ENCODE measurements at places on chromosomes 6 and 20.

DNA sequence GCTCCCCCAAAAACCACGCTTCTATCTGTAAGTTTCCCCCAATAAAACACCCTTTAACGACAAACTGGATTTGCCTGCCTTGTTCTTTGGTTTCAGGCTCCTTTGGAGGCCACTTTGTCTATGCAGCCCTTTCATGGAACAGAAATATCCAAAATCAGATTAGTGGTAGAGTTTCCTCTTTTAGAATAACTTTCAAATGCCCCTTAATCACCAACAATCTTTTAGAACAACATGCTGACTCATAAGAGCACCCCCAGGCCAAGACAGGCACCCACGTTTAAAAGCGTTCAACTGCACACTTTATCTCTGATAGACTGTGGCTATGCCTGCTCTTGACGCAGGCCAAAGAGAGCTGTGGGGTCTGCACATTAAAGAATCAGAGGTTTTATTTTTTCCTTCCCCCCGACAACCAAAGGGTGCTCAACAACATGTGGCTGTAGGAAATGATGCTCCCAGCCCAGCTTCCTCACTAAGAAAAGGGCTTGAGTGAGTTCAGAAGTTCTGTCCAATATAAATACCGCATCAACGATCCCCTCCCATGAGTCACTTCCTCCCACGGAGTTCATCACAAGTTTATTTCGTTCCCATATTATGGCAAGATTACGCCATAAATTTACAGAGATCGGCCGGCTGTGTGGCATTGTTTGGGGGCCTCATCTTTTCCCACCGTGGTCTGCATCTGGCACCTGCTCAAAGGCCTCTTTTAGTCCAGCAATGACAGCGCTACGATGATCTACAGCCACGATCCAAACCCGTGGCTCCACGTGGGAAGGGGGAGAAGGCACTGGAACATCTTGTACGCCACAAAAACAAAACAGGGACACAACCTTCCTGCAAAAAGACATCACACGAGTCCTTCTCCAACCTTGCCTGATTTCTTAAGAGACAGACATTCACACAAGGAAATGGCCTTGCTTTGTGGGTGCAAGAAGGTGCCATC lies 88.8 kb upstream of the NFATC2 start:
- DNase-seq = peak; percentile 94

- no peak for DNase-seq
Measured at GRCh38 chr6:32050562-32050961, 12.3 kb downstream of the CYP21A2 start.

DNA sequence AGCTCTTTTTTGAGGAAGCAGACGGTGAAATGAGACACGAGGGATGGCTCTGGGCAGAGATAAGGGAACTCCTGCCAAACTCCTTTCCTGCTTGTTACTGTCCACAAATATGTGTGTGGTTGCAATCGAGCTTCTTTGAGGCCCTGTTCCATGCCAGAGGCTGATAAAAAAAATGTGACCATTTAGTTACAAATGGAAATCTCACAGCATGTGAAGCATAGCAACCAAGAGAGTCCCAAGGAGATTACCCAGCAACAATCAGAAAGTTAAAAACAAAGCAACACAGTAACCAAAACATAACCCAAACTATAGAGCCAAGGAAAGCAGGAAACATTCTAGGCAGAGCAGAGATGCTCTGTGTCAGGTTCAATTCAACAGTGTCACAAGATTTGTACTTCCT lies 35.4 kb upstream of the HMGN3 start:
- DNase-seq = no peak

DNA sequence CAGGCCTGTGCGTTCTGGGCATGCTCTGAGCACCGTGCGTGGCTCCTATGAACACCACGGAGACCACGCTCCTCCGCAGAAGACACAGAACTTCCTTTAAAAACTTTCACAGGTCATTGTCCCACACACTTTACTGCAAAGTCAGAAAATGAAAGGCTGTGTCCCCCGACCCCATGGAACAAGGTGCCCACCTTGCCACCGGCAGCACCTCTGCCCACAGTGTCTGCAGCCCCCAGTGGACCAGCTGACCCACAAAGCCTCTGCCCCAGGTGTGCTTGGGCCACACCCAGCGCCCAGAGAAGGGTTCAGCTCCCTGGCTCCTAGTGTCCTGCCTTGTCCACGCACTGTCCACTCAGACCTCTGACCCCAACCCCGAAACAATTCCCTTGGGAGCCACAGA lies 8.7 kb downstream of the TAF4 start:
- no peak for DNase-seq

GRCh38 chr6:54929245-54929909 lies 82.8 kb downstream of the FAM83B start:
- no peak for DNase-seq

- peak; percentile 48 for DNase-seq
Measured at GRCh38 chr20:3890999-3891929, 2.1 kb downstream of the PANK2 start.

DNA sequence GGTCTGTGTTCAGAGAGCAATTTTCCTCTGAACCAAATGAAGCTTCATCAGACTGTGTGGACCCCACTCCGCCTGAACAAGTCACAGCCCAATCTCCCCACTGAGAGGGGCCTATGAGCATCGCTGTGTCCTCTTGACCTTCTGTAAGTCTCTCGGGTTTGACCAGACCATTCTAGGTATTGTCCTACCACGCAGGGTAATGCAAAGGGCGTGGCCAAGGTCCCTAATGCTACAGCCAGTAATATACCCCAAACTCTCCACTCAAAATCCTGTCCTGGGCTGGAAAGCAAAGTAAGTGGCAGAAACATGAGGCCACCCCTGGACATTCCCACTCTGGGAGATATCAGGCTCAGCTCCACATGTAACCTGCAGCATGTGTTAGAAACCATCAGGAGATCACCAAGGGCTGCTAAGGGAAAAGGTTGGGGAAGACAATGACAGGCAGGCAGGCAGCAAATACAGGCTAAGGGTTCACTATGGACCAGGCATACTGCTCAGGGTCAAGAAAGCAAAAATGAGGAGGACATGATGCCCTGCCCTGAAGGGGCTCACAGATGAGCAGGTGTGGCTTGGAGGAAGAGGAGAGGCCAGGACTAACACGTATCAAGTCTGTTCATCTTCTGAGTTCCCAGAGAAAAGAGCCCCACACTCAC lies 33.4 kb downstream of the MRPL14 start:
- DNase-seq = no peak

DNA sequence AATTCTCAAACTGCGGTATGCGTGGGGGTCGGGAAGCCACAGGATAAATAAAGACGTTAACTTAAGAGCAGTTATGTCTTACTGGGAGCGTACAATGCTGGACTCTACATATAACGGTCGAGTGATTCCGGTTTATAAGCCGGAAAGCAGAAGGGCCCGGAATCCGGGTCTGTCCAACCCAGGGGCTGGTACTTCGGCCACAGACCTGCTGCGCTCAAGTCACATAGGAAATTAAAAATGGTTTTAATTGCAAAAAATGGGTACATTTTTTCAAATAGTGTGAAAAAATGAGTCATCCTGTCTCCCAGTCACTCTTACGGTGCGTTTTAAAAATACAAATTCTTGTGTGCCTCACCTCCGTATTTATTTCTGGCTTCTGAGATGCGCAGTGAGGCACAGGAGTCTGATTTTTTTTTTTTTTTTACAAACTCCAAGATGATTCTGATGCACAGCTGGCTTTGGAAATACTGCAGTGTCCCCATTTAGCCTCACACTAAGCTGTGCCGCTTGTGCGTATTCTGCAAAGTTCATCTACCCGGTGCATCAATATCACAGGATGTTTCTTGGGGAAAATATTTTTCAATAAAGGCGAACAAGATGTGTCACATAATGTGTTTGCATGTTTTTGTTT lies 1.0 kb downstream of the PCIF1 start:
- no peak for DNase-seq

DNA sequence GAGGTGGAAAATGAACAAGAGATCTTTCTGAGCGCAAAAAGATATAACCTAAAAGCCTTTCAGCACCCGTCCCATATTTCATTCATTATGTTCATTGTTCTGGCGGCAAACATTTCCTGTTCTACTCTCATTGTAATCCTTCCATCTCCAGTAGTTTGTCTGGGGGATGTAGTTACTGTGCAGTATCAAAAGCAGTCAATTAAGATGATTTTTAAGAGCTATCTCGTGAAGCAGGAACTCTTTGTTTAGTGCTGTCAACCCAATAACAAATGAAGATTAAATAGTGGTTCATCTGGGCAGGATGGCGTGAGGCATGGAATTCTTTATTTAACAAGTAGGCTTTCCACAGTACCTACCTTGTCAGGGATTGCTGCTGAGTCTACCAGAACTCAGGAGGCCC lies 876.7 kb downstream of the HACE1 start:
- DNase-seq = no peak

DNA sequence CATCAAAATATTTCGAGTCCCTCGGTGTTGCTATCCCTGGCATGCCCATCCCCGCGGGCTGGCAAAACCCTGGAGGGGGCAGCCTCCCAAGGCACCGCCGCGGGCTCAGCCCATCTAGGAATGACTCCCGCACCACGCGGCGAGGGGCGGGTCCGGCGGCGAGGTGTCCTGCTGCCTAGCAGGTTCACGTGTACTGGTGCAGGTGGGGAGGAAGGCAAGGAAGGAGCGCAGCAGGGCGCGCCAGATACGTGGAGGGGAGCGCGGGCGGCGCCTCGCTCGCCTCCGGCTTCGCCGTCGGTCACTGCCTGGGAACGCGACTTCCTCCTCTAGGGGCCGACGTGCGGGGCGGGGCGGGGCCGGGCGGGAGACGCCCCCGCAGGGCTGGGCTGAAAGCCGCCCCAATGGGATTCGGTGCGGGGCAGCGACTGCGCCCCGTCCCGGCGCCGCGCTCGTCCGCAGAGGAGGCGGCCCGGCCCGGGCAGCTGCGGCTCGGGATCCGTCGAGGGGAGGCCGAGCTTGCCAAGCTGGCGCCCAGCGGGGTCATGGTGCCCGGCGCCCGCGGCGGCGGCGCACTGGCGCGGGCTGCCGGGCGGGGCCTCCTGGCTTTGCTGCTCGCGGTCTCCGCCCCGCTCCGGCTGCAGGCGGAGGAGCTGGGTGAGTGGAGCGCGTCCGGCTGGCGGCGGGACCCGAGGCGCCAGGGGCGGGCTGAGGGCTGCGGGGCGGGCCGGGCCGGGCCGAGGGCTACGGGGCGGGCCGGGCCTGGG lies at the start of gene DCBLD1:
Gene DCBLD1, plus strand, starts transcription at position 435 of the 764 bp plus-strand sequence. Its CDS starts 108 bp downstream, at position 543.
- DNase-seq = peak; percentile 82

DNA sequence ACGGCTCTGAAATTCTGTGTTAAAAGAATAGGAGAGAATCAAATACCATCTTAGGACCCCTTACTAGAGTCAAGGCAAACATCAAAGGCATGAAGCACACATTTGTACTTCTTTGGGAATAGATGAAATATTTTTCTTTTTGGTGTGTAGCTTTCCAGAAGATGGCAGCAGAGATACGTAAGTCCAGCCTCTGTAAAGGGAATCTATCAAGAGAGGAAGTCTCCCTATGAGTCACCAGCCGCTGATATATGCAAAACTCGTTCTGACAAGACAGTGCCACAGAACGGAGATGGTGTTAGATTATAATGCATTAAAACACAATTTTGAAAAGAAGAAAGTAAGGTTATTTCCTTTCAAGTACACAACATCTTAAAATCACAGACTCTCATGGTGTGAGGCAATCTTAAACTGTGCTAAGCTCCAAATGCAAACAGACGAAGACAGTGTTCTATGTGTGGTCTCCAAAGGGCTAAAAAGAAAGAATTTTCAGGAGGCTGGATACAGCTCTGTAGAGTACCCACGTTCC lies 120.0 kb upstream of the AGPAT4 start:
- no peak for DNase-seq

DNA sequence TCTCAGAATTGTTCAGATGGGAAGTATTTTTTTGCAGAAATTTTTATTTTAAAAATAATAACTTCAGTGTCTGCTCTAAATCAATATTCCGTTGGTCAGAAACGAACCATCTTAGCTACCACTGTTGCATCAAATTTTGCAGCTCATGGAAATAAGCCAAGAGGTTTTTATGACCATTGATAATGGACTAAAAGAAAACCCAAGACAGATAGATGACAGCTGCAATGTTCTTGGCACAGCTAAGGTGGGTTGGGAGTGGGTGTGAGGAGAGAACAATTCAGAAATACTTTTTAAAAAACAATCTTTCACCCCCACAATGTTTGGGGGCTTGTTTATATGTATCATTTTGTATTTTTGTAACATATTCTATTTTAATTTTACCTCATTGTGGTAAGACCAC lies 121.1 kb downstream of the PDE7B start:
- no peak for DNase-seq

- DNase-seq = no peak
Measured at GRCh38 chr20:62240020-62240685, 1.8 kb downstream of the OSBPL2 start.

GRCh38 chr6:78340755-78341154 lies 526.6 kb upstream of the IRAK1BP1 start:
- no peak for DNase-seq

- no peak for DNase-seq
Measured at GRCh38 chr20:10249048-10249770, 30.6 kb downstream of the SNAP25 start.

GRCh38 chr20:40134176-40134575 lies 554.9 kb downstream of the MAFB start:
- DNase-seq = no peak

DNA sequence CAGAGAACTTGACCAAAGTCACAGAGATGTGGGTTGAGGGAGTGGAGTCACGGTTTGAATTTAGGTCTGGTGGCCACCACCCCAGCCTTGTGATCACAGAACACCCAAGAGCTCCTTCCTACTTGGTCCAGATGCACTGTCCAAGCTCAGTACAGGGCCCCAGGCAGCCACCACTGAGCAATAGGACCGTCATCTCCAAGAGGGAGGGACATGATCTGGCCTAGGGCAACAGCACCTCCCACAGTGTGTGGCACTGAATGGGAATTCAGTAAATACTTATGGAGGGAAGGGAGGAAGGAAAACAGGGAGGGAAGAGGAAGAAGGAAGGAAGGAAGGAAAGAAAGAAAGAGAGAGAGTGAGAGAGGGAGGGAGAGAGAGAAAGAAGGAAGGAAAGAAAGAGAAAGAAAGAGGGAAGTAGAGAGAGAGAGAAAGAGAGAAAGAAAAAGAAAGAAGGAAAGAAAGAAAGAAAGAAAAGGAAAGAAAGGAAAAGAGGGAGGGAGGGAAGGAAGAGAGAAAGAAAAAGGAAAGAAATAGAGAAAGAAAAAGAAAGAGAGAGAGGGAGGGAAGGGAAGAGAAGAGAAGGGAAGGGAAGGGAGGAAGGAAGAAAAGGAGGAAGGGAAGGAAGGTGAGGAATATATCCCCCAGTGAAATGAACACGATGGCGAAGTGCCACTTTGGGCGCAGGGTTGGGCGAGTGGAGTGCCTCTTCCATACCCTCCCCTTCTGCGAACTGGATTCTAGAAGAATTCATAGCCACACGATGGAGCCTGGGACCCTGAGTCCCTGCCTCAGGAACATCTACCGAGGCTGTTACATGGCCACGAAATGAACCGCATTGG lies 243.7 kb downstream of the TFAP2C start:
- DNase-seq = no peak

DNA sequence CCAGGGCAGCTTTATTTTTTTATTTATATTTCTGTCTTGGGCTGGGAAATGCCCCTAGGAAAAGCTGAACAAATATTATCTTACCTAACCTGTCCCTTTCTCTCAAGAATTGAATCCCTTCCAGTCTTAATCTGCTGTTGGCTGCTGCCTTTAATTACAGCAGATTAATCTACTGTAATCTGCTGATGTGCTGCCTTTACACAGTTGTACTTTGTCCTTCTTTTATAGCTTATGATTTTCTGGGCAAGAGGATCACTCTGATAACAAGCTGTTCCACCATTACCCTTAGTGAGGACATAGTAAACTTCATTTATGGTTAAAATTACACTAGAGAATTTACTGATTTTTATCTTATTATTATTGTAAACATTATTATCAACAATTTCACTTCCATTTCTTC lies 234.5 kb upstream of the MAN1A1 start:
- no peak for DNase-seq

- DNase-seq = no peak
Measured at GRCh38 chr6:132369526-132369925, 31.7 kb downstream of the MOXD1 start.
